ENCODE measurements at places on chromosomes 5 and 9.

DNA sequence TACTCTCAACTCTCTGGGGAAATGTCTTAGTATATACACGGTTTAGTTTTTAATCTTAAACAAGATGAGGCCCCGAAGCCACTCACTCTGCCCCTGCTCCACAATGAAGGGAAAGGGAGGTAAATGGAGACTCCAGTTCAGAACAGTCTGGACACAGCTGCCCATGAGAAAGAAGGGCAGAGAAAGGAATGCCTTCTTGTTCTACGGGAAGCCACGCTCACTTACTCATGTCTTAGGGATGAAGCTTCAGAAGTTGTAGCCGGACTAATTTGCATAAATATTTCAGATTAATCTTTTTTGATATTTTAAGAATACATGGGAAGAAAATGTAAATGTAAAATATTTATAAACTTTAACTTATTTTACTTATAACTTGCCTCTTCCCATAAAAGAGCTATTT is 94.0 kb downstream of the COL23A1 start:
- no peak for DNase-seq

- DNase-seq = no peak
Measured at GRCh38 chr9:90773617-90774016, 28.0 kb upstream of the SYK start.

GRCh38 chr9:94675008-94675881 is 35.9 kb upstream of the FBP1 start:
- no peak for DNase-seq

DNA sequence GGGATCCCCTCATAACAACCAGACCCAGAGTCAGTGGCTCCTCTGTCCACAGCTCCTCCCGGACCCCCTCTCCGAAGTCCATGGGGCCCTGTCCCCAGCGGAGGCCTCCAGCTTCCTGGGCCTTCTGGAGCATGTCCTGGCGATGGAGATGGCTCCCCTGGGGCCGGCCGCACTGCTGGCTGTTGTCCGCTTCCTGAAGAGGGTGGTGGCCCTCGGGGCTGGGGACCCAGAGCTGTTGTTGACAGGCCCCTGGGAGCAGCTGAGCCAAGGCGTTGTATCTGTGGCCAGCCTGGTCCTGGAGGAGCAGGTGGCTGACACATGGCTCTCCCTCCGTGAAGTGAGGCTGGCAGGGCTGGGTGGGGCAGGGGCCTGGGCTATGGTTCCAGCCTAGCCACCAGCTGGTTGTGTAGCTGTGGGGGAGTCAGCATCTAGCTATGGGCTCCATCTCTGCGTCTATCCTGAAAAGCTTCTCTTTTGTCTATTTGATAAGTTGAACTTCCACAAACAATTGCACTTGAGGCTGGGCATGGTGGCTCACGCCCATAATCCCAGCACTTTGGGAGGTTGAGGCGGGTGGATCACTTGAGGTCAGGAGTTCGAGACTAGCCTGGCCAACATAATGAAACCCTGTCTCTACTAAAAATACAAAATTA is 4.7 kb downstream of the ADGRD2 start:
- DNase-seq = no peak

GRCh38 chr9:93290495-93291434 is 106.8 kb downstream of the WNK2 start:
- DNase-seq = no peak

GRCh38 chr5:62489471-62489870 is 76.9 kb downstream of the IPO11 start:
- no peak for DNase-seq

DNA sequence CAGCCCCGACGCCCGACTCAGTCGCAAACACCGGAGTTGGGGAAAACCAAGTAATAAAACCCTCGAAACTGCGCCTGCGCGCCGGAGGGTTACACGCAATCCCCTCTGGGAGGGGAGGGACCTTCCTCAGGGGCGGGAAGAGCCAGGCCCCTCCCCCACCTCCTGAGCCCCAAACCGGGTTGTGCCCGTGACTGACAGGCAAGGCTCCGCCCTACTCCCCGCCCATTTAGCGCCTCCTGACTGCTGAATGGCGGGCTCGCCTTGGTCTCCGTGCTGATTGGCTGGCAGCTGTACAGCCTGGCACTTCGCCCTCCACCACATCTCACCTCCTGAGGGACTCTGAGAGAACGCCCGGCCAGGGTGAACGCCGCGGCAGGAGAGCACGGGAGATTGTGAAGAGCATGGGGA is at the start of gene PRDM9:
PRDM9 (plus strand) TSS at position 332 of the 408 bp plus-strand sequence. CDS start 1,425 bp downstream, outside the sequence.
- peak; percentile 28 for DNase-seq

DNA sequence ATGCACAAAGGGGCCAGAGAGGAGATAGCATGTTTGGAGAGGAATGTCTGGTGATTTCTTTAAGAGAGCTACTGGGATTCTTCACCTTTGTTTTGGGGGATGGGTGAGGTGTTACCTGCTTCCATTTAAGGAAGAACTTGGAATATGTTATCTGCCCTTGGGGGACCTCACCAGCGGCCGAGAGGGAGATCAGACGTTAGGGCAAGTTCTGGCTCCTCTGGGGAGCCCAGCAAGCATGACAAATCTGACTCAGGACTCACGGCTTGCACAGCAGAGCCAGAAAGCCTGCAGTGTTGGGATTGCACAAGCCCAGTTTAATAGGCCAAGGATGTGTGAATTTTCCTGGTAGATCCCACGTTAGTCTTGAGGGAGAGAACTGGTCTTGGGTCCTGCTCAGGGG is 40.3 kb downstream of the SLC28A3 start:
- DNase-seq = no peak

GRCh38 chr5:56479696-56480077 is 246.6 kb upstream of the ANKRD55 start:
- no peak for DNase-seq

DNA sequence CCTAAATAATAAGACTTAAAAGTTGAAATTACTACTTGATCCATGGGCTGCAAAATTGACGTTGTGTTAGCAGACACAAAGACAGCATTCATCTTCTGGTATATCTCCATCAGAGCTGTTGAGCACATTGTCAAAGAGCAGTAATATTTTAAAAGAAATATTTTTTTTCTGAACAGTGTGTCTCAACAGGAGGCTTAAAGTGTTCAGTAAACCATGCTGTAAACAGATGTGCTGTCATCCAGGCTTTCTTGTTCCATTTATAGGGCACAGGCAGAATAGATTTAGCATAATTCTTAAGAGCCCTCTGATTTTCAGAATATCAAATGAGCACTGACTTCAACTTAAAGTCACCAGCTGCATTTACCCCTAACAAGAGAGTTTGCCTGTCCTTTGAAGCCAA is 29.7 kb upstream of the CCNH start:
- DNase-seq = no peak

GRCh38 chr9:34097865-34098264 is 28.6 kb downstream of the DCAF12 start:
- DNase-seq = no peak

DNA sequence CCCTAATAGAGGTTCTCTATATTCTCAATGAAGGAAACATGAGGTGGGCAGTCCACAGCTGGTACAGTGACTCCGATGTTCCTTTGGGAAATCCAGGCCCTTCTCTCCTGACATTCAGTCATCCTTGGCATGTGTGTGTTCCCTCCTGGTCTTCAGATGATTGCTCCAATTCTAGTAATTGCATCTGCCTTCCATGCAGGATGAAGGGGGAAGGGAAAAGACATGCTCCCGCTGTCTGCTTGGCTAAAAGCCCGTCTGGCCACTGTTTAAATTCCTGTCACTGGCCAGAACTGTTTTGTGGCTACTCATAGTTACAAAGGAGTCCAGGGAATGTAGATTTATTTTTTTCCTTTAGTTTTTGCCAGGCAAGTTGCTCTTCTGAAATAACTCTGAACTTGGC is 65.0 kb downstream of the MAST4 start:
- DNase-seq = no peak

DNA sequence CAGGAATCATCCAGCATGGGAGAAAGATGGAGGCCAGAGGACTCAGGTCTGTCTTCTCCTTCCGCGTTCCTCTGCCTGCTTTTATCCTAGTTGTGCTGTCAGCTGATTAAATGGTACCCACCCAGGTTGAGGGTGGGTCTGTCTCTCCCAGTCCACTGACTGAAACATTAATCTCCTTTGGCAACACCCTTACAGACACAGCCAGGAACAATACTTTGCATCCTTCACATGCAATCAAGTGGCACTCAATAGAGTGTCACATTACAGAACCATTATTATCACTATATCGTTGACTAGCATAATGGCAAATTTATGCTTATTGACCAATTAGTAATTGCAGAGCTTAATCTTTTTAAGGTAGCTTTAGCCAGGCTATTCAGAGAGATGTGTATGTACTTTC is 64.8 kb downstream of the UNC13B start:
- DNase-seq = no peak

DNA sequence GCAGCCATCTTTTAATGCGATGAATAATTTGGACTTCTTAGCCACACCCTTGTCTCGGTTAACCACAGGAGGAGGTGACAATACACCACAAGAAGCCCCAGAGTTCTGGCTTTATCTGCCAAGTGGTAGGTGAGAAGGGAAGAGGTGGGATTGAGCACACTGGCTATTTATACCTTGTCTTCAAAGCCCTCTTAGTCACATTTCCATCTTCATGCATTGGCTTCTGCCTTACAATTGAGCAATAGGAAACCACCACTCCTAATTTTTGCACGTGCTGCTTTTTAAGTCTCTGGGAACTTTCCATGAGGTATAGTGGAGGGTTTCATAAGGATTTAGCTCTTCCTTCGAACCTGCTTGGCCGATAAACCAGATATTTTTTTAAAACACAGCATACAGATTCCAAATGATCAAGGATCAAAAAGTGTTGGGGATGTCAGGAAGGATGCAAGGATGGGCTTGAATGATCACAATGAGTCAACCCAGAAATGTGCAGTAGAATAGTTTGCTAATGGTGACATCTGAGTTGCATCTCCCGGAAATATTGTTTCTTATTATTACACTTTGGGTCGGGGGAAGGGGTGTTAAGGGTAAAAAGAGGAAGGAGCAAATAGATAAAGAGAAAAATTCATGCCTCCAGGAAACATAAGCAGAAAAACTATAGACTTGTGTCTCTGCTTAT is 25.5 kb downstream of the PLAC8L1 start:
- DNase-seq = peak; percentile 5

- DNase-seq = no peak
Measured at GRCh38 chr5:98372351-98372750, 401.1 kb upstream of the RGMB start.

GRCh38 chr5:18024542-18024941 is 390.3 kb downstream of the TAF11L14 start:
- no peak for DNase-seq

- no peak for DNase-seq
Measured at GRCh38 chr9:91929331-91929730, 20.7 kb downstream of the ROR2 start.

GRCh38 chr5:179298181-179298993 is 46.9 kb downstream of the ADAMTS2 start:
- no peak for DNase-seq

- DNase-seq = no peak
Measured at GRCh38 chr5:111453747-111454146, 58.6 kb downstream of the STARD4 start.

- DNase-seq = no peak
Measured at GRCh38 chr5:172805736-172806255, 28.3 kb upstream of the ERGIC1 start.

DNA sequence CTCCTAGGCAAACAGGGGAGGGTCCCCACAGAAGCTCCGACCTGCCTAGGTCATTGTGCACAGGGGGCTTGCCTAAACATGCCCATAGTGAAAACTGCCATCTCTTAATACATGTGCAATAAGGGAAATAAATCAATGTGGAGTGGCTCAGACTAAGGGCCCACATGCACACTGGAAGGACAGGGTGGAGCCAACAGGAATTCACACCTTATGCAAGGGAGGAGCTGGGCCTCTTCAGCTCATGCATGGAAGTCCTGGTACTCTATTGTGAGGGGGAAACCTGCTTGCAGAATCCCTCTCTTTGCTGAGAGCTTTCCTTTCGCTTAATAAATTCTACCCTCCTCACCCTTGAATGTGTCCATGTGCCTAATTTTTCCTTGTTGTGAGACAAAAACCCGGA is 815.8 kb downstream of the EFNA5 start:
- DNase-seq = no peak

DNA sequence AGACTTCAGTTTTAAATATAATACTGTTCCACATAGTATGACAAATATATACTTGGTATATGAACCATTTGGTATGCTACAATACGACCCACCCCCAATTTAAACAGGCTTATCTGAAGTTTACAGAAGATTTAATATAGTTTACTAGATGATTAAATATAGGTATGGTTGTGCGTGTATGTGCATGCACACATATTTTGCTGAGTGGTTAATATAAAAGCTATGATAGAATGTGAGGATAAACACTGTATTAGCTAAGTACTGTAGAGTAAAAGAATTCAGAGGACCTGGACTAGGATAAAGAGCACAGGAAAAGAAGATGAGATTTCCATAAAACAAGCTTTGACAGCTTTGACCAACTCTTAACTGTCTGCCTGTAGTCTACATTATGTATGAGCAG is 356.7 kb downstream of the PDE4D start:
- no peak for DNase-seq

DNA sequence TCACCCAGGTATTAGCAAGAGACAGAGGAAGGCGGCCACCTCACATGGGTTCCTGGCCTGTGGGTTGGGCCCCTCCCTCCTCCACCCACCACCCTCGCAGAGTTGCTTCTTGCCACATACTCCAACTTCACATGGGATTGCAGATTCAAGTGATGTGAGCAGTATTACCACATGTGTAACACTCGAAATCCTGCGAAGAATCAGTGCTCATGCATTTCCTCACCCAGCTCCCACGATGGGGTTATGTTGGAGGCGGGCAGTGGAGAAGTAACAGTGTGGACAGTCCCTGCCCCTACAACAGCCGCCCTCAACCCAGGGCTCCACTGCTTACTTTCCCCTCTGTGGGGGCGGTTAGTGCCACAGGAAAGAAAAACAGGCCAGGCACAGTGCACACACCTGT is 3.9 kb upstream of the FBP1 start:
- no peak for DNase-seq

- DNase-seq = no peak
Measured at GRCh38 chr9:121510766-121511550, 11.3 kb upstream of the GGTA1 start.

DNA sequence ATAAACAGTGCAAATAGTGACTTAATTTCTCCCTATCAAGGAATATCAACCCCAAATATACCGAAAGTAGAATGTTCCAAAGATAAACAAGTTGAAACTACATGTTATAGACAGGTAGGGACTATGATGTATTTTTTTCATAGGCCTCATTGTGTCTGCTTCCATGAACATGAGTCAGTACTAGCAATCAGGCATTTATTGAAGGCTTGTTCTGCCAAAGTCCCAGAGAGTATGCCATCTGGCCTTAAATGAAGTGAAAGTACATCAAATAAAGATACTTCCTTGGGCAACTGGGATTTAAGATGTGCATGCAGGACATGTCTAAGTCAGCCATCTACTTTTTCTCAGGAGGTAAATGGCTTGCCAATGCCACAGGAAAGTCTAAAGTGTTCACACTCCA is 6.5 kb downstream of the GHR start:
- no peak for DNase-seq

DNA sequence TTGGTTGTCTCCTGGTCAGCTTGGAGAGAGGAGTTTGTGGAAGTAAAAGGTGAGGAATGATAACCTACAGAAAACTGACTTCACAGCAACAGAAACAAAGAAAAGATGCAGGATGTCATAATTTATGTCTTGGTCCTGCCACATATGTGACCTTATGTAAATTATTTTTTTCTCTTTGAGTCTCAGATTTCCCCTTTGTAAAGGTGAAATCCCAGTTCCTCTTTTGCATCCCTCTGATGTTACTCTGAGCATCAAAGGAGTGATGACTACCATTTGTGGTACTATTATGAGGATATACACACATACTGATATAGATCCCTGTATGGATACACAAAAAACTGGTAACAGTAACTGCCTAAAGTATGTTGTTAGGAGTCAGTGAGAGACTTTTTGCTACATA is 1.4 kb upstream of the THG1L start:
- DNase-seq = no peak

GRCh38 chr5:137296213-137296781 is 202.8 kb downstream of the SPOCK1 start:
- no peak for DNase-seq
